ENCODE measurements at places on chromosomes 16 and 17. TPM values are rescaled to one million over a fixed set of nuclear protein-coding genes. Genes with fewer than 3 reads are reported as not detected.

DNA sequence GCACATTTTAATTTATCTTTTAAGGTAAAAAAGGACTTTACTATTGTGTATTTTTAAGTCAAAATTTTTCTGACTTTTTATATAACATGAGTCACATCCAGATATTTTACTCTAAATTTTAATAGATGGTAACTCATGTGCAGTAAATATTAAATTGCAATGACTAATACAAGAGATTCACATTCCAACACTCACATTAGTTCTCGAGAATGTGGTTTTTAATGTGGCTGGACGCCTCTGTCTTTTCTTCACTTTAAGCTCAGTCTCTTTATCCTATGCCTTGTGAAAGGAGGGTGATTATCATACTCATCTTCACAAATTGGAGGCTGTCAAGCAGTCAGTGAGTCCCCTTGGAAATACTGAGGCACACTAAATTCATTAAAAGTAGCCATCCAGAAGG, 315.6 kb downstream of the HS3ST3B1 start:
- DNase-seq, result no peak

DNA sequence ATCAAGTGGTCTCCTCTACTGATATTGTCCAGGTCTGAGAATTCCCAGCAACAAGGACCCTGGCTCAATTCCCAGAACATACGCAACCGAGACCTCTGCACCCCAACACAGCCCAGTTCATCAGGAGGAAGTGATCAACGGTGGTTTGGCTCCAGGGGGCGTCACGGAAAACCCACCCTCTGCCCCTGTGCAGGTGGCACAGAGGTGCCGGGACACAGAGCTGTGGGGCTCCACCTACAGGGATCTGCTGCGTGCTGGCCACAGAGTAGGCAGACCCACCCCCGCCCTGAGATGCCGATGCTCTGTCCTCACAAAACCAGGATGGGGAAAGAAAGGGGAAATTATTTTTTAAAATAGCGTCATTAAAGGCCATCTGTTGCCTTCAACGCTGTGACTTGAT, 69.6 kb downstream of the LMF1 start:
- DNase-seq, result no peak

GRCh38 chr17:8732406-8733085, 12.1 kb downstream of the CCDC42 start:
- no peak for DNase-seq

- DNase-seq, result peak; percentile 32
Observed at GRCh38 chr17:69093279-69093789, 32.6 kb upstream of the ABCA9 start.

DNA sequence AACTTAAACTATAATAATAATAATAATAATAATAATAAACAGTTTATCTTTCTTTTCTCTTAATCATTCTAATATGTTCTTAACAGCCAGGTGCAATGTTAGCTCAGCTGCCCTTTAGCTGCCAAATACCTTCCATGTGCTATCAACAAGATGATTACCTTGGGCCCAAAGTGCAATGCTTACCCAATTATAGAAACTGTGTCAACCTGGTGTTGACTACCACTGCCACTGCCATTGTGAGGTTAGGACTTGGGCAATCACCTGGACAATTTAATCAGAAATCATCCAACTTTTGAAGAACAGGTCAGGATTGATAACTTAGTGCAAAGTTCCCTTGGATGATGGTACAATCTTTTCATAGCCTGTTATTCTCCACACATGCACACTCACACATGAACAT, 371.8 kb upstream of the SALL1 start:
- DNase-seq, result no peak

DNA sequence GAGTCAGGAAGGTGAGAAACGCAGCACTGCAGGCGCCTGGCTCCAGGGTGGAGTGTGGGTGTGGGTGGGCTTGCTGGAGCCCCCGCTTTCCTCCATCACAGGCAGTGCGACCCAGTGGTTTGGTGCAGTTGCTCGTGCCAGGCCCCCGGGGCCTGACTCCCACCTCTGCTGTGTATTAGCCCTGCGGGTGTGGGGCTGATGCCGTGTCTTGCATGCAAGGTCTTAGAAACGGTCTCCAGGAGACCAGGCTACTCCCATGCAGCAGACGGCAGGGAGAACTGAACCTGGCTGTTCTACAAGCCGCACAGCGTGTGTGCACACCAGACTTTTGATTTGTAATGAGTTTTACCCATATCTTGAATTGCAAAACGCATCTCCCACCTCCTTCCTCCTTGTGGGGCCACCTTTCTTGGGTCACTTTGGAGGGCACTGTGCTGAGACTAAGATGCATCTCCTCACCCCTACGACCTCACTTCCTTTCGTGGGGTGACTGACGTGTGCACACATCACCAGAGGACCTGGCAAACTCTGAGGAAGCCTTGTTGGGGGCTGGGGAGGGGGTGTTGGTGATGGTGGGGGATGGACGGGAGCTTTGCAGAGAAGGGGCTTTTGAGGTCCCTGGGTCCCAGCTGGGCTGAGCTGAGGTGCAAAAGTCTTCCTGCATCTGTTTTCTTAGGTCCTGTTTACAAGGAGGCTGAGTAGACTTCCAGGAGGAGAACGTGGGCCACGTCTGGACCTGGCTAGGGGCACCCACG, 101.8 kb upstream of the TNRC6C start:
- no peak for DNase-seq

DNA sequence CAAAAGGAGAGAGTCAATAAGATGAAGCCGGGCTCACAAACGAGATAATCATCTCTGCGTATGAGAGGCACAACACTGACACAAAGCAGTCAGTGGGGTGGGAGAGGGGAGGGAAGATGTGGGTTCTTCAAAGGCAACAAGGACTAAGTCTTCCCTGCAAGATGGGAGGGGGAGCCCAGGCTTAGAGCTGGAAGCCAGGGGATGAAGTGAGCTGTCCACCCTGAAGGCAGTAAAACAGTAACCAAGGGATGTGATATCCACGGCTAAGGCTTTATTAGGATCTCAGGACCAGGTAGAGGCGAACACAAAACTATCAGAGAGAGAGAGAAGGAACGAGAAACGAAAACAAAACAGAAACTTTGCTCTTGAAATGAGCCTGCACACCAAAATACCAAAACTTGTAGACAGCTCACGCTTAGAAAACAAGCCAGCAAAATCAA, 115.9 kb downstream of the DYNLRB2 start:
- peak; percentile 25 for DNase-seq

DNA sequence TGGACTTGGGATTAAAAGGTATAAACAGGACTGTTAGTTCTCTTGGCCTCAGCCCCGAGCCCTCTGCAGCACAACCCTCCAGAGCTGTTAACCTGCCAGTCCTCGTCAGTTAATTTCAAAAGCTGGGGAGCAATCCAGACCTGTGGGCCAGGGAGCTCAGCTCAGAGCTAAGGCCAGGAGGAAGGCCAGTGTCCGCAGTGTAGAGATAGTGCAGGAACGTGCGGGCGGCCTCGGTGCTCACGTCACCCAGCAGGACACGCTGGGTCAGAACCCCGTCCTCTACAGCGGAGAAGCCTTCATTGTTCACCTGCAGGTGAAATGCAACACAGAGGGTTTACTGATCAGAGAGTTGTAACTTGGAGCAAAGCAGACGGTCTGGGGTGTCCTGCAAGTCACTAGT, 15.4 kb upstream of the NLRC3 start:
- DNase-seq, result no peak

GRCh38 chr17:63930951-63931575, 1.1 kb downstream of the CD79B start:
- peak; percentile 77 for DNase-seq

DNA sequence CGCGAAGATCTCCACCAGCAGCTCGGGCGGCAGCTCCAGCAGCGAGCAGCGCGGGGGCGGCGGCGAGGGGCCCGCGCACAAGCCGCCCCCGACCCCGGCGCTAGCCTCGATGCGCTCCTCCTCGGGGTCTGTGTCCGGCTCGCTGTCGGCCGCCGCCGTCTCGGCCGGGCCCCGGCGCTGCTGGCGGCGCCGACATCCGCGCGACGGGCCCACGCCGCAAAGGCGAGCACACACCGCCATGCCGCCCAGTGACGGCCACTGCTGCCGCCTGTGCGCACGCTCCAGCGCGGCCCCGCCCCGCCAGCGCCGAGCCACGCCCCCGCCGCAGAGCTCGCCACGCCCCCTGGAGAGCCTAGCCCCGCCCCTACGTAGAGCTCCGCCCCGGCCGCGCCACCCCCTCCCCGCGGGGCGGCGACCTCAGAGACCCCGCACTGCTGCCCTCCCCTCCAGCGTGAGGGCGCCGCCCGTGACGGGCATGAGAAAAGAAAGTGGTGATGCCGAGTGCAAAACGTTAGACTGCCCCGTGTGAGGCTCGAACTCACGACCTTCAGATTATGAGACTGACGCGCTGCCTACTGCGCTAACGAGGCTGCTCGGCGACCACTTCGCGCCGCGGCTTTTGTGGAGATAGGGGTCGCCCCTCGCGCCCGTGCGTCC, at the start of gene FBXO31:
FBXO31 (minus strand) TSS at position 272 of the 657 bp plus-strand sequence; CDS start at position 240, 32 bp downstream.
- peak; percentile 94 for DNase-seq

- no peak for DNase-seq
Observed at GRCh38 chr16:86886651-86887050, 308.3 kb downstream of the FOXL1 start.

GRCh38 chr16:85491798-85492294, 121.3 kb upstream of the GSE1 start:
- DNase-seq, result no peak

GRCh38 chr16:924806-925205, 46.0 kb downstream of the LMF1 start:
- no peak for DNase-seq

- DNase-seq, result no peak
Observed at GRCh38 chr16:89366561-89367537, 123.5 kb downstream of the ANKRD11 start.

- no peak for DNase-seq
Observed at GRCh38 chr17:13569398-13570123, 32.2 kb downstream of the HS3ST3A1 start.

GRCh38 chr16:85175724-85176233, 63.5 kb upstream of the CIBAR2 start:
- DNase-seq, result no peak

DNA sequence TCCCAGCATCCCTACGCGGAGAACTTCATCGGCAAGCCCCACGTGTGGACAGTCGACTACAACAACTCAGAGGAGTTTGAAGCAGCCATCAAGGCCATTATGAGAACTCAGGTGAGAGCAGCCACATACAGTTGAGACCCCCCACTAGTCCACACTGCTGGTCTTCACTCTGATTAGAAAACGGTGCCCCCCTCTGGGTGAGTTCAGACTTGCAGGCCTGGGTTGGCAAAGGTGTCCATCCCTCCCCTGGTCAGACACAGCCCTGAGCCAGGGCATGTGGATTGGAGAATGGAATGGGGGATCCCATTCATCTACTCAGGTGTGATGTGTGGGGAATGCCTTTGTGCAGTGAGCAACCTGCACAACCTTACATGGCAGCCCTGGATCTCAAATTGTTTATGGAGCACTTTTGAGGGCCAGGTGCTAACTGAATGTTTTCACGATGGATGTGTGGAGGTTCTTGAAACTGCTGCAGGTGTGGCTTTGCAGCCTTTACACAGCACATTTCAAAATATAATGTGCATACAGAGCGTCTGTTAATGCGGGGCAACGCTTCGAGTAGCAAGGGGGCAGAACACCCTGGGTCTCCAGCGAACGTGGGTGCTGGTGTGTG, 72.6 kb downstream of the MGAT5B start:
- no peak for DNase-seq

DNA sequence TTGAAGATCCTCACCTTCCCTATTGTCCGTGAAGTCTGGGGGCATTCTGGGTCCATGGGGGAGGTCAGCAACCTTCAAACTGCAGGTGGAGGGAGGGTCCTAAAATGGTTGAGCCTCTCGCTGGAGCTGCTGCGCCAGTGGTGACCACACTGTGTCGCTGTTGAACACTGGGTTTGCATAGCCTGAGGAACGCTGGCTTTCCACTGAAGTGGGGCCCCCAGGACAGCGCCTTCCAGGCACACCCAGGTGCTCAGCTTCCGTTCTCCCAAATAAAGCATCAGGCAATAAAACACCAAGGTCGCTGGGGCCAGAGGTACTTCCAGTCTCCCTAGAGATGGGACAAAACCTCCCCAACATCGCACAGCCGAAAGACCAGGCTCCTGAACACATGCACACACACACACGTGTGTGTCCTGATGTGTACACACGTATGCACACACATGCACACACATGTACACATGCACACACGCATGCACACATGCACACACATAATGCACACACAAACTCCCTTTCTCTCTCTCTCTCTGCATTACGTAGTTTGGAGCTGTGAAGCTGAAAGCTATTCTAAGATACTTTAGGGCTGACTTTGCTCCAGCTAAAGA, 120.6 kb downstream of the IRF8 start:
- DNase-seq, result no peak

DNA sequence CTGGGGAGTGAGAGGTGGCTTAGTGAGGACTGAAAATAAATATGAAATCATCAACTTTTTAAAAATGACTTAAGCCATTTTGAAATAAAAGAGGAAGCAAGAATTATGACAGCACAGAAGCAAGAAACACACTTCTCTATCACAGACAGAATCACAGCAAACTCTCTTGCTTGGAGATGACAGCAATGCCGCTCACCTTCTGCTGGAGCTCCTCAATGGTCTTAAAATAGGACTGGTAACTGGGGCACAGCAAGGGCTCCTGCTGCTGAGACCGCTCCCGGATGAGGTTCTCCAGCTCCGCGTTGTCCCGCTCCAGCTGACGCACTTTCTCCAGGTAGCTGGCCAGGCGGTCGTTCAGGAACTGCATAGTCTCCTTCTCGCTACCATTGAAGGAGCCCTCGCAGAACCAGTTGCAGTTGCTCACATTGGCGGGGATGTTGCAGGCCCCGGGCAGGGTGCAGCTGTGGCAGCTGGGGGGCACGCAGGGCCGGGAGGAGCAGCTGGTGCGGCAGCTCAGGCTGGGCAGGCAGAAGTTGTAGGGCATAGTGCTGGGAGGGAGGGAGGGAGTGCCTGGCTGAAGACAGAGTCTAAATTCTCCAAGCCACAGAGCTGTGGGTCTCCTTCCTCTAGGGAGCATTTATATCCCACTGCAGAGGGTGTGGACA, at the start of gene KRT31:
KRT31 (minus strand) TSS at position 613 of the 665 bp plus-strand sequence; CDS start at position 544, 69 bp downstream.
- DNase-seq, result no peak

GRCh38 chr16:502179-502943, 25.2 kb upstream of the CAPN15 start:
- DNase-seq, result no peak

GRCh38 chr17:75552425-75553294, 27.2 kb downstream of the LLGL2 start:
- DNase-seq, result no peak

GRCh38 chr17:16906680-16907079, 65.2 kb downstream of the TNFRSF13B start:
- DNase-seq, result no peak

Gene LRRC37A
- 2.7 TPM for polyA plus RNA-seq

Gene IL32
- polyA plus RNA-seq, result 2.0 TPM

Gene CLEC10A
- polyA plus RNA-seq, result 0.99 TPM

Gene SYT17
- polyA plus RNA-seq, result 24.9 TPM

Gene CA7
- polyA plus RNA-seq, result not detected

Gene GUCY2D
- not detected for polyA plus RNA-seq

Gene SLC2A4
- polyA plus RNA-seq, result not detected

Gene TNFSF13
- 20.2 TPM for polyA plus RNA-seq

Gene FOXL1
- polyA plus RNA-seq, result not detected

Gene TMEM106A
- polyA plus RNA-seq, result 18.8 TPM

Gene VKORC1
- polyA plus RNA-seq, result 31.8 TPM

Gene ARMC7
- polyA plus RNA-seq, result 9.2 TPM

Gene ELAC2
- polyA plus RNA-seq, result 58.1 TPM

Gene UMOD
- polyA plus RNA-seq, result not detected

Gene PARN
- 29.8 TPM for polyA plus RNA-seq

Gene SMIM36
- not detected for polyA plus RNA-seq

Gene ESRP2
- 0.12 TPM for polyA plus RNA-seq

Gene DNASE1L2
- polyA plus RNA-seq, result 1.6 TPM

Gene SMPD3
- 2.8 TPM for polyA plus RNA-seq

Gene C16orf74
- polyA plus RNA-seq, result 73.0 TPM
